Neural crest cell (in vitro differentiated cells): ENCODE measurements at places on chromosomes 2 and 18.
A peak's percentile ranks its signal among the peaks of the same experiment; 100 is the strongest.

DNA sequence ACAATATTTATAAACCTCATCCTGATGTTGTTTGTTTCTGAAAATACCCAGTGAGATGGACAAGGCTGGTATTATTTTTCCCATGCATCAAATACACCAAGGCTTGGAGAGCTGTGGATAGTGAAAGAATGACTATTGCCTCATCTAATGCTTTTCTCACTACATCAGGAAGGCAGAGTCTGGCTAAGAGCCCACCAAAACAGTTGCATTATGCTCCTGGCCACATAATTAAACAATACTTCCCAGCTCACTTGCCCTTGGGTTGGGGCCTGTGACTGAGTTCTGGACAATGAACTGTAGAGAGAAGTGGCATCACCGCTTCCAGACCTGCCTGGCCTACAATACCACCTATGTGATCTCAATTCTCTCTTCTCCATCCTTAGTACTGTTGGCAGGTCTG lies 46.4 kb upstream of the REEP1 start:
- DNase-seq, result no peak

DNA sequence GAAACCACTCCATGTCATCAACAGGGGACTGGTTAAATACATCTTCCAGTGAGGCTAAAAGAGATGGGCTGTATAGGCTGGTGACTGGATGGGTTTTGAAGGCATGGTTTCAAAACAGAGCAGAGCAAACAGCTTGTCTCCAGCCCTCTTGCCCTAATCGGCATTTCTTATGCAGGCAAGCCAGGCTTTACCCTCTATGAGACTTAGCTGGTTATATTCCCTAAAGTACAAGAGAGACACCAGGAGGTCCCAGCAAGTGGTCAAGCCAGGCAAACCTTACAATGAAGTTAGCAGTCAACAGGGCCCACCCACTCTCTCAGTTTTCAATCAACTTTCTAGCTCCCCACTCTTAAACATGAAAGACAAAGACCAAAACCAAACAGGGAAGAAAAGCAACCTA lies 19.0 kb downstream of the OSBPL1A start:
- no peak for DNase-seq

DNA sequence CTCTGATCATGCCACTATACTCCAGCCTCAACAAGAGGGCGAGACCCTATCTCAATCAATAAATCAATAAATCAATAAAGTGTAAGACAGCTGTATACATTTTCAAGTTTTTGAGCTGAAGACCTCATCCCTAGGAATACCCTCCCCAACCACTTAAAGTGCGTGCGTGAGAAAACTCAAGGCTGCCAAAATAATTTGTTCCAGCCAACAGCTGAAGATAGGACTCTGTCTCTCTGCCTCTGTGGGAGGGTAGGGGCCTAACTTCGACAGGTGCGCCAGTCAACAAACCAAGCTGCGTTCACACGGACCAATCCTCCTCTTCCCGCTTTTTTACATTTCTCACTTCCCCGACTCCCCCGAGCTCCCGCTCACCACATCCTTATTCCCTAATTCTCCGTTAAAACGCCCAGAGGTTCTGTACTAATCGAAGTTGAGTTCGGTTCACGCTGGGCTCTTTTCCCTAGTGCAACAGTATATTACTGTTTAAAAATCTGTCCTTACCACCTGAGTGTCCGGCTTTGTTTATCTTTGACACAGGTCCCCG lies 618 bp downstream of the POLR2D start:
- DNase-seq, result no peak

DNA sequence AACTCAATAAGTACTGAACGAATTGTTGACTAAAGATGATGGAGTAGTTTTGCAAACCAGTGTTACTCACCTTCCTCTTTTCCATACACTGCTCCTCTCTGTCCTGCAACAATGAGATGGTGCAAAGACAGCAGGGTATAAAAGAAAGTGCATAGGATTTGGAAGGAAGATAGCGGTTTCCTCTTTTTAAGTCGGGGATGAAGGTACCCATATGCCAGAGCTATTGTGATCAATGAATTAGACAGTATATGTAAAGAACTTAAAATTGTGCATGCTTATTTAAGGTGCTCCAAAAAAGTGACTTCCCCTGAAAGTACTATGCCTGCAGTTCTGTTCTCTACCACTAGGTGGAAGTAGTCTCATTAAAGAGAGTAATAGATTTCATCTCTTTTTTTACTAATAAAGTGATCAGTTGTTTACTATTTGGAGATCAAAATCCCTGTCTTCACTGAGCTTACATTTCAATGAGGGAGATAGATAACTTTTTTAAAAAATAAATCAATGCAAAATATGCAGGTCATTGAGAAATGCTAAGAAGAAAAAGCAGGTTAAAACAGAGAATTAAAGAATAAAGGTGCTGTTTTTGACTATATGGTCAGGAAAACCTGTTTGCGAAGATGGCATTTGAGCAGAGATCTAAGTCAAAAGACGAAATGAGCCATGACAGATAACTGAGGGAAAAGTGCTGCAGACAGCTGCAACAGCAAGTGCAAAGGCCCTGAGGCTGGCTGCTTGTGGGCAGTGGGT lies 339.7 kb upstream of the SLC14A2 start:
- DNase-seq, result no peak

GRCh38 chr18:59142274-59142673 lies 2.6 kb downstream of the SEC11C start:
- no peak for DNase-seq

GRCh38 chr2:68357605-68358337 lies 7.3 kb upstream of the PLEK start:
- DNase-seq, result no peak

- DNase-seq, result no peak
Observed at GRCh38 chr2:102063487-102063911, 71.7 kb downstream of the IL1R2 start.

GRCh38 chr2:239630618-239631286 lies 229.9 kb upstream of the HDAC4 start:
- DNase-seq, result no peak

DNA sequence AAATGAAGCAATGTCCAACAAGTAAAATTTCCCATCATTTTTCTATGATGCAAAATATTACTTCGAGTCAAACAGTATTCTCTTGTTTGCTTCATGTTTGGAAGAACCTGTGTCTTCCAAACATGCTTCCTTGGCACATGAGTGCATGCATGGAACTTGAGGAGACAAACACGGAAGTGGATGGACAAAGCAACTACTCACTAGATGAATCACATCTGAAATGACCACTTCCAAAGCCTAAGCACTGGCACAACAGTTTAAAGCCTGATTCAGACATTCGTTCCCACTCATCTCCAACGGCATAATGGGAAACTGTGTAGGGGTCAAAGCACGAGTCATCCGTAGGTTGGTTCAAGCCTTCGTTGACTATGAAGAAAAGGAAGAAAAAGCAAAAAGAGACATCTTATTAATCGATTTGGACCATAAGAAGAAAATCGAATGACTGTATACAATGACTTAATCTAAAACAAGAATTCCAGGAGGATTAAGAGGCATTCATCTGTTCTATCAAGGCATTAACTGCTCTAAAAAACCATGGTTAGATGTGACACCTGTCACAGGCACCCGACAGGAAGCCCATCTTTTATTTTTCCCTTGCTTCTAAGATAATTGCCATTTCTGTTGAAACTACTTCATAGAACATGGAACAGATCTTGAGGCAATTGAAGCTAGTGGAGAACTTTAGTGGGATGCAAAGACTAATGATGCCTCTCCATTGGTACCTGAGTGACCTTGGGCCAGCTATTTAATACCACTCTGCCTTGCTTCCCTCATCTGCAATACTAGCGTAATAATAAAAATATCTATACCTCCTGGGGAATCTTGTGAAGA lies 56.0 kb downstream of the ATIC start:
- DNase-seq, result no peak

DNA sequence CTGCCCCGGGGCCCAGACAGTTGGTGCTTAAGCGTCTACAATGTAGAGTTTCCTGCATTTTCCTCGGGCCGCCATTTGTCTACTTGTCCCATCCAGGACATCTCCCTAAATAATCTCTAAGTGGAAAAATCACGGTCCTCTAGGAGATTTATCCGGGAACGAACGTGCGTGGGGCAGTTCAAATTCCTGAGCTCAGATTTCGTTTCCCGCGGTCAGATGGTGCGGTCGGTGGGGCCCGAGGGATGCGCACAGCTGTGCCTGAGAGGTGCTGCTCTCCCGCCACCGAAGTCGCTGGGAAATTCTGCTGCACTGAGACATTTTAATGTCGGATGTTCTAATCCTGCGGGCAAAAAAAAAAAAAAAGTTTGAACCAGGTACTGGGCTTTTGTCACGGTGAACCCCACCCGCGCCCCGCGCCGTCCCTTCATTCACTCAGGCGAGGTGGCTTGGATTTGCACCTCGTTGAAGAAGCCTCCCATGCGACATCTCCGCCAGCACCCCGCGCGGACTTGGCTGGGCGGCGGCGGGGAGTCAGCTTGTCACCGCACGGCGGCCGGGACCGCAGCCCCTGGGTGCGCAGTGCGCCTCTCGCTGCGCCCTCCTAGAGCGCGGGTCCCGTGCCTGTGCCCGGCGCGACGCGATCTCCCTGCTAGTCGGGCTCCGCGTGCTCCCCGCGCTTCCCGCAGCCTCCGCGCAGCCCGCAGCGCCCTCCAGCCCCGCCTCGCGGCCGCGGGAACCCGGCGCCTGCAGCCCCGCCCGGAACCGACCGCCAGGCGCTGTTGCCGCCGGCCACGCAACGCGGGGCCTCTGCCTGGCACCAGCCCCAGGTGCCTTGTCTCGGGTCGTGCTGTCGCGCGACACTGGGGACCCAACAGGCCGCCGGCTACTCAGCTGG lies 191.9 kb upstream of the TCF4 start:
- DNase-seq, result peak; percentile 29

- DNase-seq, result no peak
Observed at GRCh38 chr2:145757503-145758246, 1237.8 kb upstream of the ZEB2 start.

DNA sequence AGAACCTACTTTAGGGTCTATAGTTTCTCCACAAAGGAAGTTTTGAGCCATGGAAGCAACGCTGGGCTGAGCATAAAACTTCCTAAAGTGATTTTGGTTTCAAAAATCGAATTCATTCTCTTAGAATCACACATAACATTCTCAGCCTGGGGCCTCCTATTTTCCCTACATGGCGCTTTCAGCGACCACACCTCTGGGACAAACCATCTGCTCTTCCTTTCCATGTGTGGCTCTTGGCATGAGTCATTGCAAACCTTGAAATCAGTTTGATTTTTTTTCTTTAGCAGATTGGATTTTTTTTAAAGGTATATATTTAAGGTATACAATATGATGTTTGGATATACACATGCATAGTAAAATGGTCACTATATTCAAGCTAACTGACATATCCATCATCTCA lies 72.5 kb upstream of the APCDD1 start:
- no peak for DNase-seq

DNA sequence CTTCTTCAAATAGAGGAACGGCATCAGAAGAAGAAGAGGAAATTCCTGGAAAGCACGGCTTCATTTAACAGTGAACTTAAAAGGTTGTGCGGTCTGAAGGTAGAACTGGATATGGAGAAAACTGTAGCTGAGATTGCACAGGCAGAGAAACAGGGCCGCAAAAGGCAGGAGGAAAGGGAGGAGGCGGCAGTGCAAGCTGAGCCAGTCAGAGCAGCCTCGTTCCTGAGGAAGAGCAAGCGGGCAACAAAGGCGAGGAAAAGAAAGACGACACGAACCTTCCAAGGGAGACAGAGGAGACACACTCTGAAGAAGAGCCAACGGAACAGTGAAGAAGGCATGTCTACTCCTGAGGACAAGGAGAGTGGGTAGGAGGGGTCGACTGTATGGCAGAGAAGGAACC lies 22.6 kb upstream of the GAREM2 start:
- no peak for DNase-seq

- no peak for DNase-seq
Observed at GRCh38 chr2:241743620-241744019, 9.2 kb downstream of the D2HGDH start.

GRCh38 chr18:50559752-50560680 lies at the start of gene MAPK4:
Gene MAPK4, plus strand, starts transcription at chr18:50560087. Its CDS starts 103,872 bp downstream, at chr18:50663959.
- DNase-seq, result peak; percentile 45
